ENCODE measurements at places on chromosomes 3 and 15.

- DNase-seq, result no peak
These were observed 134.0 kb downstream of the TPRA1 start for GRCh38 chr3:127456471-127457093.

DNA sequence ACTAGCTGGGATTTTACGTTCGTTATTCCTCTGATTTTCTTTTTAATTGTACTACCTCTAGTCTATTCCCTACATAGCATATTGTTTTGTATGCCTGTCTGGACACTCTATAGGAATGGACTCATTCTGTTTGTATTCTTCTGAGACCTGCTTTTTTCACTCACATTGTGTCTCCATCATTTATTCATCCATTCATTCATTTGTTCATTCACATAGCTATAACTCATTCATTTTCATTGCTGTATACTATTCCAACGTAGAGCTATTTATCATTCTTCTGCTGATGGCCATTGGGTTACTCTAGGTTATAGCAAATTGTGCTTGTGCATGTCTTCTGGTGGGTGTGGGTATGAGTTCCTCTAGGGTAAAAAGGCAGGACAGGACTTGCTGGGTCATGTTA is 74.0 kb upstream of the SLC6A6 start:
- DNase-seq, result no peak

DNA sequence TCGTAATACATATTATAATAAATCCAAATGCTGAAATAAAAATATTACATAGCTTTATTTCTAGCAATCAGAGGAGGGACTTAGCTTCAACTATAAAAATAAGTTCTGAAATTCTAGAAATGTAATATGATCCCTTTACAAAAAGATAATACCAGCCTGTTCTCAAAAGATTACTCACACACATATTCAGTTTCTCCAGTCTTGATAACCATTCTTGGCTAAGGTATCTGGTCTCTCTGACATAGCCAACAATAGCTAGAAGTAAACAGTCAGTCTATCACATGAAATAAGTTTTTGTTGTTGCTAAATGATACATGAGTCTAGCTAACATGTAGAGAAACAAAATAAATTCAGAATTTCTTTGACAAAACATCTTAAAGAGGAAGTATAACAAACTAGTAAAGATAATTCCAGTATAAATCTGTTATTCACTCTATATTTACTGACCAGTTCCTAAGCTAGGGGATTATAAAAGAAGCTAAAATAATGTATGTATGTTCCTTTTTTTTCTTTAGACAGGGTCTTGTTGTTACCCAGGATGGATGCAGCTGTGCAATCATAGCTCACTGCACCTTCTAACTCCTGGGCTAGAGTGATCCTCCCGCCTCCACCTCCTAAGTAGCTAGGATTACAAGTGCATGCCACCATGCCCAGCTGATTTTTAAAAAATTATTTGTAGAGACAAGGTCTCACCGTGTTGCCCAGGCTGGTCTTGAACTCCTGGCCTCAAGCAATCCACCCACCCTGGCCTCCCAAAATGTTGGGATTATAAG is 170.6 kb downstream of the TBL1XR1 start:
- no peak for DNase-seq

- DNase-seq, result no peak
These were observed 25.0 kb downstream of the MSL2 start for GRCh38 chr3:136171097-136171542.

DNA sequence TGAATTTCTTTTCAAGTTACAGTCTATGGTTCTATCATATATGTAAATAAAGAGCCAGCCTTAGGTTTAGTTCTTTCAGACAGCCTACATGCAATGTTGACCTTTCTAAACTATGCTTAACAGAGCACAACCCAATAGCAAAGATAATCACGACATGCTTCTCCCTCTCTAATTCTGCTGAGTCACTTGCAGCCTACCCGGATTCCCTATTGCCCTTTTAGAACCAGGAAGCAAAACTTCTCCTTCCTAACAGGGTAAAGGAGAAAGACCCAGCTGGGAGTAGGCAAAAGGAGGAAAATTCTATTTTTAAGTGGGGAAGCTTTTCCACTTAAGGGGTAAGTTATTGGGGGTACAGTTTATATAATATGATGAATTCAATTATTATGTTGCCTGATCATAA is 79.3 kb downstream of the SLC7A14 start:
- DNase-seq, result no peak

GRCh38 chr15:70956201-70956995 is 63.8 kb downstream of the LRRC49 start:
- no peak for DNase-seq

- DNase-seq, result no peak
These were observed 34.0 kb upstream of the ARHGEF3 start for GRCh38 chr3:56835650-56836227.

Data from stimulated activated CD4-positive, alpha-beta T cell treated with anti-CD3 and anti-CD28 coated beads, TNF-alpha, amount 100 ng/mL, for 48 hours (primary cell).